Stimulated activated CD4-positive, alpha-beta T cell treated with anti-CD3 and anti-CD28 coated beads, Interleukin-15, amount 100 ng/mL, for 1 hour (primary cell): ENCODE measurements at places on chromosomes 2 and 18.

- no peak for DNase-seq
Observed at GRCh38 chr2:20925265-20925889, 102.5 kb upstream of the LDAH start.

DNA sequence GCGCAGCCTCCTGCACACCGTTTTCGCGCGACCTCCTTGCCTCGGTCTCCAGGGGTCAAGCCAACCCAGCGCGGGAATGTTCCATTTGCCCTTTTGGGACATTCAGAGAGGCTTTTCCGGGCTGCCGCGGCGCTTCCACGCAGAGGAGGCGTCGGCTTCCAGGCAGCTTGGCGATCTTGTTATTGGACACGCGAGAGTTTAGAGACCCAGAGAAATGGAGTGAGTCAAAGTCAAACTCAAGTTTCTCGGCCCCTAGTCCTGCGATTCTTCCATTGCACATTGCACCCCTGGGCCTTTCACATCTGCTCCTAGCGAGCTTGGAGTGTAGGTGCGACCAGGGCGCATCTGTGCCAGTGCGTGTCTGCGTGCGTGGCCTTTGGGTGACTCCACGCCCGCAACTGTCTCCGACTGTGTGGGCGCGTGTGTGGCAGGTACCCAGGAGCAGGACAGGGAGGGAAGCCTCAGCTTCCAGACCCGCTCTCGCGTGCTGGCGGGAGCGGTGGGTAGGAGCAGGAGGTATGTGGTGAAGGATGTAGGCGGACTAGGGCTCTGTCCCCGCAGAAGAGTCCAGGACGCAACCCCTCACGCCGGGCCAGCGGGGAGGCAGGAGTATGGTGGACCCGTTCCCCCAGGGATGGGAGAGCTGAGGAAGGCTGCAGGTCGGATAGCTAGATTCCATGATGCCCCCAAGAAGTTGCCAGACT is 13.5 kb downstream of the SIX3 start:
- no peak for DNase-seq

GRCh38 chr2:210445116-210445707 is 31.3 kb downstream of the LANCL1 start:
- DNase-seq: no peak

DNA sequence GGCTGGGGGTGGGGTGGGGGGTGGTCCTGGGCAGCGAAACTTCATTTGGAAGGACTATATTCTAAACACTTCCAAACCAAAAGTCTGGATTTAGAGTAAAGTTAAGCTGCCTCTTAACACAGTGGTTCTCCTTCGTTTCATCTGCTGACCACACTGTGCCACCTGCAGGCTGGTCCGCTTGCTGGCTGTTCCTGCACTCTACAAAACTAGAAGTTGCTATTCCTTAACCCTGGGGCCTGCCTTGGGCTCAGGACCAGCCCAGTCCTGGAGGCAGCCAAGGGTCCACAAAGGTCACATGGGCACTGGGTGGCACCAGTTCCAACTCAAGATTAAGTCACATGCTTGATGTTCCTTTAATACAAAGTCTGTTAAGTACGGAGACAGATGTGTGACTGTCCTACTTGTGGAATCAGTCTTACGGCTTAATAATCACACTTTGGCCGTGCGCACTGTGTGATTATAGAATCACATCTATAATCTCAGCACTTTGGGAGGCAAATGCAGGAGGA is 195.4 kb downstream of the FAM210A start:
- DNase-seq: no peak

GRCh38 chr2:74526649-74527230 is 709 bp upstream of the DQX1 start:
- DNase-seq: no peak

DNA sequence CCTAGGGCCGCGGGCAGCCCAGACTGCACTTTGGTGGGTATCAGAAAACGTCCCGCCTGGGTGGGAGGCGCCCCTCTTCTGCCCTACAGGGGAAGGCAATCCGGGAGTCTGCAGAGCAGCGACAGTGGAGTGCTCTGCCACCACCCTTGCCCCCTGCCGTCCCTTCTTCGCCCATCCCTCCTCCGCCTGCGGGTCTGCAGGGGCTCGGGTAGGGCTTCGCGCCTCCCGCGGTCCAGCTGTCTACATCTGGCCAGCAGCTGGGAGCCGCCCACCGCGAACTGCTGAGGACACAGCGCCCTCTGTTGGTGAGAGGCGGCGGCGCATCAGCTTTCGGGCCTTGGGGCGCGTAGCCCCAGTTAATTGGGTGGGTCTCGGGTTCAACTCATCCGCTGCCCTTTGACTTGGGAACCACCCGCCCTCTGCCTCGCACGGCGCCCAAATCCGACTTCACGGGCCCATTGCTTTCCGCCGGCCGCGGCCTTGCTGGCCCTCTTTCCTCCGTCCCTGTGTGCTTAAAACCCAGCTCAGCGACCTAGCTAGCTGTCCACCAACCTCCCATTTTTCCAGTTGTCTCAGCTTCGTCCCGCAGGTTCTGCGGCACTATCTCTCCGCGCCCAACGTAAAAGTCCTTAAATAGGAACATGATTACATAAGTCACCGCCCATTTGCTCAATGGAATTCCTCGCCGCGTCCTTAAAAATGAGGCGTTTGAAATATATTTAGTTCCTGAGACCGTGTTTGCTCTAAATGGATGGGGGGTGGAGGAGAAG is 17.6 kb downstream of the WNT10A start:
- DNase-seq: peak; percentile 78

DNA sequence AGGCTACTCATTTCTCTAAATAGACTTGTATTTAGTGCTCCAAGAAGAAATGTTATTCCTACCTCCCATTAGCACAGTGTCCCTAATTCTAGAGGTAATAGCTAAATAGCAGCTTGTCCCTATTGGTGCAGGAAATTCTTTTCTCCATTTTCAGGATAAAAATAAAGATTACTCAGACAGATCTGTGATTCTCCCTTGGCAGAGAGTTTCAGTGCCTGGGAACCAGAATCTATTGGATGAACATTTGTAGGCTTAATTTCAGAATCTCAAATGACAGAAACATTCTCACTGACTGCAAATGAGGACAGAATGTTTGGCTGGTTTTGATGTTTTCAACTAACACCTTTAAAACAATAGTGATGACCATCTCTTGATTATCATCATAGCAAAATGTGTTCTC is 33.3 kb upstream of the LGALSL start:
- DNase-seq: no peak

DNA sequence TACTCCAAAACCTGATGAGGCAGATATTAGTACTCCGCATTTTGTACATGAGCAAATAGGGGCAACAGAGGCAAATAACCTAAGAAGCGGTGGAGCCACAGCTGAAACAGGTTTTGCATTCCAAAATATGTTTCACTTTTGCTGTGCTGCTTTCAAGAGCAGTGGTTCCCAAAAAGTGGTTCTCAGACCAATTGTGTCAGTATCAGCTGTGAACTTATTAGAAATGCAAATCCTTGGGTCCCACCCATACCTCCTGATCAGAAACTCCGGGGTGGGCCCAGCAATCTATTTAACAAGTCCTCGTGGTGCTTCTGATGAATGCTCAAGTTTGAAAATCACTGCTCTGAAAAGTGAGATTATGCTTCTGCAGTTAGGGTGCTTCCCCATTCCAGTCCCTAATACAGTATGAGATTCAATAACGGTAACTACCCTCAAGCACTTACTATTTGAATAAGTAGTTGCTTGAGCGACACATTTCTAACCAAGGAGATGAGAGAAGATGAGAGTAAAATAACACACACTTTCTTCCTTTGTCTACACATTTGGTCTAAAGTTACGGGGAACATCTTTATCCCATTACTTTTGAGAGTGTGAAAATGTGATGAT is 17.8 kb upstream of the TCF4 start:
- DNase-seq: no peak

DNA sequence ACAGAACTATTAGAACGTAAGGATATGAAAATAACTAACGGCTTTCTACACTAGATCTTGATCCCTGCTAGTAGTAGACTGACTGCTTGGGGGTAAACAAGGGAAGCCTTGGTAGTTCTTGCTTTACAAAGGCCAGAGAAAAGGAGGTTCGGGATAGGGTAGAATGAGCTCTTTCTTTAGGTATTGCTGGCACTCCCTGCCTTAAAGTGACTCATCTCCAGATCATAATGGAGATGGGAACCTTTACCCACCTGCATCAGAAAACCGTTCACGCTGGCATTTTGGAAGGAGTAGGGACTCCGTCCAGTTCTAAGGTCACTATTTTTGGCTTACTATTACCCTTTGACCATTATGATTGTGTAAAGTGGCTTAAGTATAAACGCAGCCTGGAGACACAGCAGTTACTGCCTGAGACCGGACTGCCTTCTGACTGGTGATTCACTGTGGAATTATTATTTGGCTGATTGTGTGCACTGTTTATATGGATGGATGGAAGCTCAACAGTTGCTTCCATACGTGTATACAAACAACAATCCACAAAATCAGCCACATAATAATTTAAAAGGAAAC is 482.5 kb downstream of the STK39 start:
- no peak for DNase-seq

GRCh38 chr18:37393221-37393827 is 172.3 kb downstream of the CELF4 start:
- no peak for DNase-seq

- DNase-seq: no peak
Observed at GRCh38 chr2:20584399-20585358, 66.2 kb downstream of the HS1BP3 start.

DNA sequence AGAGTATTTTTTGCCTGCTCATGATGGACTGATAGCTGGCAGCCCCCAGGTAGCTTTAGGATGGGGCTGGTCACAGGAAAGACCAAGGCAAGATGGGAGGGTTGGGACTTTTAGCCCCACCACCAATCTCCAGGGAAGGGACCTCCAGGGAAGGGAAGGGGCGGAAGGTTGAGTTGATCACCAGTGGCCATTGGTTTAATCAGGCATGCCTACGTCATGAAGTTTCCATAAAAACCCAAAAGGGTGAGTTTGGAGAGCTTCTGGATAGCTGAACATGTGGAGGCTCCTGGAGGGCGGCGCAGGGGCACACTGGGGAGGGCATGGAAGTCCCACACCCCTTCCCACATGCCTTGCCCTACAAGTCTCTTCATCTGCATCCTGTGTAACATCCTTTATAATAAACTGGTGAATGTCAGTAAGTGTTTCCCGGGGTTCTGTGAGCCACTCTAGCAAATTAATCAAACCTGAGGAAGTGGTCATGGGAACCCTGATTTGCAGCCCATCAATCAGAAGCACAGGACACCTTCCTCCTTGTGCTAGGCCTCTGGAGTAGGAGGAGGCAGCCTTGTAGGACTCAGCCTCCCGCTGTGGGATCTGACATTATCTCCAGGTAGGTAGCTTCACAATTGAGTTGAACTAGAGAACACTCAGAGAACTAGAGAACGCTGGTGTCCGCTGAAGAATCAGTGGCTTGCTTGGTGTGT is 30.3 kb downstream of the RAB31 start:
- no peak for DNase-seq

DNA sequence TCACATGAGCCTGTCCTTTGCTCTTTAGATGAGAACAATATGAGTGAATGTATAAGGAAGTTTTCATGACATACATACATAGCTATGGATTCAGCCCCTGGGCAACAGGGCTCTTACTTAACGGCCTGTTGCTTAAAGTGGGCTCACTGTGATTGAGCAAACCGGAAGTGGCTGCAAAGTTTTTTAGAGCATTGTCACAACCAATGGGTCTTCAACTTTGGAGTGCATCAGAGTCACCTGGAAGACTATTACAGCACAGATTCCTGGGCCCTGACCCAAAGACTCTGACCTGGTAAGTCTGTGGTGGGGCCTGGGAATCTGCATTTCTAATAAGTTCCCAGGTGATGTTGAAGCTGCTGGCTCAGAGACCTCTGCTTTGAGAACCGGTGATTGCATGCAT is 106.3 kb upstream of the SEC11C start:
- no peak for DNase-seq

DNA sequence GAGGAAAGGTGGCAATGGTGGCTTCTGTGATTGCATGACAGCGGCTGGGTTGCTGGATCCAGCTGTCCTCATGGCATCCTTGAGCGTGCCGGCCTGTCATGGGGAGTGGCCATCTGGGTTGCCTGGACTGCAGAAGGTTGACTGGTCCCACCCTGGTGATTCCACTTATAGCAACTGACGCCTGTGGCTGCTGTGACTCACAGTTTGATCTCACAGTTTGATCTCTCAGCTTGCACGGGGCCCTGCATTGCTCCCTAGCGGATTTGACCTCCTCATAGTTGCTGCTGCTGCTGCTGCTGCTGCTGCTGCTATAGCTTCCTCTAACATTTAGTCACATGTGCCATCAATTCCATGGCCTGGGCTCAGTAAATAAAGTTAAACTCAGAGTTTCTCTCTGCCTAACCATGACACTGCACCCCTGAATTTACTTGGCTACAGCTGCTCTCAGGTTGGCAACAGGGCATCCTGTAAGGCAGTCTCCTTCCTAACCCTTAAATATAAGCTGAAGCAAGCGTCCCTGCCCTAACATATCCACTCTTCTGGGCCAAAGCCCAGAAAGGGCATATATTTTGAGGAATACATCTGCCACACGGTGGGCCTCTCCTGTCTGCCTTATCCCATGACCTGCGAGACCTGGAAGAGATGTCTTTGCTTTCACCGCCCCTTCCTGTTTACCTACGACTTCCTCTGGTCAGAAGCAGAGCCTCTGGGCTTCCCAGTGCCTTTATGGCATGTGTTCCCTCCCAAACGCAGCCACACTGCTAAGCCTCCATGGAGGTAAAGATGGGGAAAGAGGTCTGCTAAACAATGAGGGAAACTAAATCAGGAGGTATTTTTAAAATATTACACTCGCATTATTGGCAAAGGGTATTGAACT is 37.8 kb upstream of the CCDC150 start:
- no peak for DNase-seq

- DNase-seq: no peak
Observed at GRCh38 chr2:129458006-129458405, 521.5 kb upstream of the RAB6C start.

GRCh38 chr2:9806656-9807055 is 36.6 kb upstream of the TAF1B start:
- no peak for DNase-seq

GRCh38 chr2:49914281-49914680 is 760.0 kb upstream of the FSHR start:
- no peak for DNase-seq

DNA sequence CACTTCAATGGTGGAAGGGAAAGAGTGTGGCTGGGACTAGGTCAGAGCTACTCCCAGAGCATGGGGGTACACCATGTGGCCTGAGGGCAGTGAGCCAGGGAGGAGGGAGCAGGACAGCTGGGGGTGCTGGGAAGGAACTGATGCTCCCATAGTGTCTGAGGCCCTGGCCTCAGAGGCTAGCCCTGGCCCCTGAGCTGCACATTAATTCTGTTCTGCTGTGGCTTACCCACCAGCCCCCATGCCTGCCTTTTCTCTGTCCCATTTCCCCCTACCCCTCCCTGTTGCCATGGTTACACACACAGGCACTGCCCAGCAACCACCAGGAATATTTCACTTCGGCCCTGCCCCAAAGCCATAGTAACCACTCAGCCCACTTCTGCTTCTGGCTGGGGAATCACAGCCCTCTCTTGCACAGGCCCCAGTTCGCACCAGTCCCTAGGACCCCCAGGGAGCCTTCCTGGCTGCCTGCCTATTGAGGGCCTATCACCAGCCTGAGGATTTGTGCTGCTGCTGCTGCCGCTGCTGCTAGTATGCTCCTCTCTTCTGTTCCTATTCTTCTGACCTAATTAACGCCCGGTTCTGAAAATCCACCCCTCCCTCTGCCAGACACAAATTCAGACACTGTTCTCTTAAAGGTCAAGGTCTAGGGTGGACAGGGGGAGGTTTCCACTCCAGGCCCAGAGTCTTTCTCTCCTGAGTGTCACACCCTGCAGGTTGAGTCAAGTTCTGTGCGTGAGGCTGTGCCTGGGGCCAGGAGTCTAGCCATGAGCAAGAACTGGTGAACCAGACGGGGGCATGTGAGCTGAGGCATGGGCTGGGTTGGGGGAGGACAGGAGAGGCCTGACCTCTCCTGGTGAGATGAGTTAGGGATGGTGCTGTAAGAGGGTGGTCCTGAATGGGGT is 87.1 kb upstream of the MCFD2 start:
- no peak for DNase-seq

GRCh38 chr2:37543999-37544557 is 127.4 kb downstream of the CDC42EP3 start:
- DNase-seq: no peak
